ENCODE measurements at places on chromosomes 1 and 21.

GRCh38 chr1:25875154-25875855 is at the start of gene PAQR7:
Gene PAQR7 (minus strand): TSS chr1:25875708. CDS start chr1:25863839, 11,869 bp downstream.
- peak; percentile 40 for DNase-seq

DNA sequence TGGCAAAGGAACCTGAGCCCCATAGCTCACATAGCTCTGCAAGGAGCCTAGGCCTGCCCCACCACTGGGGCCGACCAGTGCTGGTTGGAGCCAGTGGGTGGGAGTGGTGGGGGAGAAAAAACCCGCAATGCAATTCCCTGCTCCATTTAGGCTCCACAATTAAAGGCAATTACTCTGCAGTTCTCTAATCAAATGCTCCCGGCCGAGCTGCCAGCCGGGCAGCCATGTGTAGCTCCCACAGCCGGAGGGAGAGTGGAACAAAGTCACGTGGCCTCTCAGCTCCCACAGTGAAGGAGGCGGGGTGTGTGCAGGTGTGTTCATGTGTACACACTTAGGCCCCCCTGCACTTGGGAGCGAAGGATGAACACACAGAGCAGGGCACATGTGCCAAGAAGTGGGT is 81.6 kb downstream of the KIRREL1 start:
- DNase-seq, result no peak

- DNase-seq, result no peak
Observed at GRCh38 chr1:198287916-198288315, 131.1 kb downstream of the NEK7 start.

DNA sequence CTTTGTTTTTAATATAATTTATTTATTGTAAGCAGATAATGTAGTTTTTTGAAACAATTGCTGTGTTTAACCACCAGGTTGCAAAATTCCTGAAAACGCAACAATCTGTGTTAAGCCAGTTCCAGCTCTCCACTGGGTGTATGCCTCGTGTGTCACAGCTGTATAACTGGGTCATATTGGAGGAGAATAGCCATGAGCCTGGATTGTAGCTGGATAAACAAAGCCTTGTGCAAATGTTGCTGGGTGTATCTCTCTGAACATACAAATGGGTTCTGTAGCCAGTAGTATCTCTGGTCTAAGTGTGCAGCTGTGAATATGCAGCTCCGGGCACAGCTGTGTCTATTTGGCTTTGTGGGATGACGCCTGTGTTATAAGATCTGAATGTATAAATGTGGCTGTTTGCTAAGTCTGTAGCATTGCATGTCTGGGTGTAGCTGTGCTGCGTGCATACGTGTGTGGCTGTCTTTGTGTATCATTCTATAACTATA is 2.8 kb downstream of the TCEA3 start:
- no peak for DNase-seq

- no peak for DNase-seq
Observed at GRCh38 chr1:102628109-102628613, 480.2 kb downstream of the COL11A1 start.

GRCh38 chr1:117606649-117607430 is 992 bp downstream of the TENT5C start:
- DNase-seq, result peak; percentile 30

- no peak for DNase-seq
Observed at GRCh38 chr1:220325306-220325995, 53.2 kb upstream of the RAB3GAP2 start.

GRCh38 chr1:204338997-204339396 is 20.7 kb downstream of the PLEKHA6 start:
- no peak for DNase-seq

GRCh38 chr1:54931275-54931840 is 44.4 kb upstream of the DHCR24 start:
- no peak for DNase-seq

- no peak for DNase-seq
Observed at GRCh38 chr1:205766038-205766437, 9.2 kb downstream of the RAB29 start.

DNA sequence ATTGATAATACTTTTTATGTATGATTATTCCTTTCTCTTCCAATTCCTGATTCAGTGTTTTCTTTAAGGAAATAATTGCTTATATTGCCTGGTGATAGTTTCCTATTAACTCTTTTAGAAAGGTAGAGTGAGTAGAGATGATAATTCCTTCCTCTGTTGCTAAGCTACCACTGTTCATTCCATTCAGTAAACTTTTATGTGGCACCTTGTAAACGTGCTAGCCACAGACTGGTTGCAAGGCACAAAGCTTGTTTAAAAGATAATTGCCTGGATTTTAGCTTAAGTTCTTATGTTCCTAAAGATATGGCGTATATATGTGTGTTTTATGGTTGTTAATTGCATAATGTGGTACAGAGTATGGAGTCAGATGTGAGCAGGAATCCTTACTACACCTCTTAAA is 3.2 kb downstream of the ZFYVE9 start:
- no peak for DNase-seq

GRCh38 chr1:154129391-154129970 is 25.4 kb downstream of the NUP210L start:
- DNase-seq, result no peak

- no peak for DNase-seq
Observed at GRCh38 chr1:63555480-63555879, 32.2 kb downstream of the EFCAB7 start.

DNA sequence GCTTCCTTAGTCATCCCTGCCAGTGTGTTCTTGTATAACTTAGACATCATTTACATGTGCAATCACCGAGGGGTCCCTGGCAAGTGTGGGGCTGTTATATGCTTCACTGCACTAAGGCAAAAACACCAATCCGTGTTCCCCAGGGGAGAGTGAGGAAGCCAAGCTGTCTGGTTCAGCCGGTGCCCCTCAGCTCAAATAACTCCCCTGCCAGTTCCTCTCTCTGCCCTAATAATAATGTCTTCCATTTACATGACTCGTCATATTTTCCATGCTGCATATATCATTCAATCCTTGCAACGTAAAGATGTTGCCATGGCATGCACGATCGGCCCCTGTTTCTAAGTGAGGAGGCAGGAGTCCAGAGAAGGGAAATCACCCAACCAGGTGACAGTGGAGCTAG is 24.4 kb upstream of the NDC1 start:
- DNase-seq, result no peak

GRCh38 chr1:62337706-62338631 is 18.7 kb upstream of the KANK4 start:
- DNase-seq, result no peak

DNA sequence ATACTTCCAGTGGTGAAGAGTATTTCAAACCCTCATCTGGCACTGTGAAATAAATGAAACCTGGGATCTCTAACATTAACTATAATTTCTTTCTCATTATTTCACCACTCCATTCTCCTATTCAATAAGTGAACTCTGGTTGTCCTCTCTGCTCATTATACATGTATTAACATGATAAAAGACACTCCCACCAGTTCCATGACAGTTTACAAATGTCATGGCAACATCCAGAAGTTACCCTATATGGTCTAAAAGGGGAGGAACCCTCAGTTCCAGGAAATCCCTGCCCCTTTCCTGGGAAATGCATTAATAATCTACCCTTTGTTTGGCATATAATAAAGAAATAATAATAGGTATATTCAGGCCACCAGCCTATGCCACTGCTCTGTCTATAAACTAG is 62.7 kb upstream of the BRINP3 start:
- no peak for DNase-seq

DNA sequence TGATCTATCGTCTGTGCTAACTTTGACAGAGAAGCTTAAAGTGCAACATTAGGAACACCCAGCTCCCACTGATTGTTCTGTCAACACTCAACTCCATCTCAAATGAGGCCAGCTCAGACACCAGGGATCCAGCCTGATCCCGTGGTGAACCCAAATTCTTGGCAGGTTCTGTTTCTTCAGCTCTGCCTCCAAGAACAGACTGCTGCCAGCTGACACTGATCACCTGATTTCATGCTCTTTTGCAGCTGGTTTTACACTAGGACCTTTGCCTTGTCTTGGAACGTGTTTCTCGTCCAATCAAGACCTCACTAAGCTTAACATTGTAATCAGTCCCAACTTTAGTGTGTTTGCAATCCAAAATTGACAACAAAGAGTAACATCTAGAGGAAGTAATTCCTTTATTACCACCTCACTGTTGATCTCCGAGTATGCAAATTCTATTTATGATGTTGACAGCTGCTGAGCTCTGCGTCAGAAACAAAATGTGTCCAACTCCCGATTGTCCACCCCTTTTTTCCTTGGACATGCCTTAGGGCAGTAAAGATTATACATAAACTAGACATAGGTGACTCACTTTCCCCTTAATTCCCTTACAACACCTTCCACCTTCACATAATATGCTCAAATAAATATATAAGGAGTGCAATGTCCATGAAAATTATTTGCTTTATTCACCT is 1.6 kb upstream of the HYI start:
- DNase-seq, result no peak

DNA sequence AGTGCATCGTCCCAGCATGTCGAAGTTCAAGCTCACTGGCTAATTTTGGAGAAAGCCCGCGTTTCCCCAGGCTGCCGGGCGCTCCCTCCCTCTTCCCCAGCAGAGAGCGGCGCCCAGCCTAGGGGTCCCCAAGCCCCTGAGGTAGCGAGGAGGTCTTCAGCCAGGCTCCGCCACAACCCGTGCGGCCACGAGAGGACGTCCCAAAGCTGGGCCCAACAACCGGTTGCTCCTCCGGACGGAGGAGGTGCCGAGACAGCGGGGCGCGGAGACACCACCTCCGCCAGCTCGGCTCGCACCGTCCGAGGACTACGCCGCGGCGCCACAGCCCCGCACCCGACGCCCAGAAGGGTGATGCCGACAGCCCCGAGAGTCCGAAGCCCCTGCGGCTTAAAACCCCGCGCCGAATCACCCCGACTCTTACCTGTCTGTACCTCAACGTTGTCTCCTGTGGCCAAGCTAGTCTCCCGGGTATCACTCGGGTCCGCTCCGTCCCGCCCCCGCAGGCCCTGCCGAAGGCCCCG is at the start of gene DENND2C:
Gene DENND2C, minus strand, starts transcription at position 488 of the 521 bp plus-strand sequence. CDS start 44,065 bp downstream, outside the sequence.
- no peak for DNase-seq

- no peak for DNase-seq
Observed at GRCh38 chr1:111483166-111483565, 9.4 kb downstream of the C1orf162 start.

- DNase-seq, result no peak
Observed at GRCh38 chr1:36523850-36524249, 41.1 kb upstream of the CSF3R start.

- DNase-seq, result no peak
Observed at GRCh38 chr1:221085701-221086375, 206.6 kb downstream of the HLX start.
